ENCODE measurements at places on chromosomes 3 and 15.

- DNase-seq = no peak
These were observed 69.7 kb downstream of the SCN5A start for GRCh38 chr3:38579551-38580449.

DNA sequence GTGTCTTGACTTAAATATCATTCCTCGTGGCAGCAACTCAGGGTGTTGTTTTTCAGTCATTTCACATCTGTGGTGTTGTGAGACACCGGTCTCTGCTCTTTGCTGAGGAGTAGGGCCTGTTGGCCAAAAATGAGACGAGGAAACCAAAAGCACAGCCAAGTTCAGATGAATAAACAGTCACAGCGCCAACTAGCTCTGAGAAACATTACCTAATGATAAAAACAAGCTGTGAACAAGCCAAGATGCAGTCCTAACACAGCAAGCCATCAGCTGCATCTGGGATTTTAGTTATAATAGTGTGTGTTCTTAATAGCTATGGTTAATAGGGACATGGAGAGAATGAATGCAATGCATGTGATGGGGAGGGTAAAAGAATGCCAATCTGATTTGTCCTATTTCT is 843.4 kb upstream of the DPPA4 start:
- DNase-seq = no peak

DNA sequence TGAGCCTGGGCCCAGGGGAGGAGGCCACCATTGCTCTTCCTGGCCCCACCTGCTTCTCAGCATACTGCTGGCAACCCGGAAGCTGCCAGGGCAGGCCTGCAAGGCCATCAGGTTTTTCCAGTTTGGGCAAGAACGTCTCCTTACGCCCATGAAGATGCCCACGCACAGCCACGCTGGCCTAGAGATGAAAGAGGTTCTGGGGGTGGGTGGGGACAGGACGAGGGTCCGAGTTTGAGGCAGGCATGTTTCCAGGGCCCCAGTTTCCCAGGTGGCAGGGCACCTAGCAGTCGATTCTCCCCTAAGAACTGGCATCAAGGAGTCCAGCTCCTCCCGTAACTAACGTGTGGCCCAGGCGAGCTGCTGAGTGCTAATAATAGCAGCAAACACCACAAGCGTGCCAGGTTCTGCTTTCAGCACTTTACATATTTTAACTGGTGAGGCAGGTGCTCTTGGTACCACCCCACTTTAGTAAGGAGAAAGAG is 45.8 kb downstream of the ZNF710 start:
- no peak for DNase-seq

DNA sequence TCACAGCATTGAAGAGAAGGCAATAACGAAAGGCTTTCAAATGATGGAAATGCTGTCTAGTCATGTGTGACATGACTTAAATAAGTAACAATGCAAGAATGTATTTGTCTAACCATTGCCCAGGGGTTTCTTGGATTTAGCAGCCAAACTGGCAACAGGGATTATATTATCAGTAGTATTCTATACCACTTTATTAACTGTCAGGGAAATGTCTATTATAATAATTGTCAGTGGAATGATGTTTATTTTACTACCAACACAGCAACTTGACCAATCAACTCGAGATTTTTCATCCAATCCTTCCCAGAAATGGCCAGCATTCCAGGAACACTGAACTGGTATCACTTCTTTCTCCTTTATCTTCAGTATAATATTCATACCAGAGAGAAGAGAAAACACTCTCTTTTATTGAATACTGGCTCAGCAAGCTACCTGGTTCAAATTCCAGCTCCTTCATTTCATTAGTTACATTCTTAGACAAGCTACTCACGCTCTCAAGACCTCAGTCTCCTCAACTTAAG is 66.2 kb downstream of the FOXP1 start:
- DNase-seq = no peak

- no peak for DNase-seq
These were observed 24.3 kb upstream of the GPR171 start for GRCh38 chr3:151227266-151227806.
